ENCODE measurements at places on chromosomes 5 and 9.

- no peak for DNase-seq
Measured at GRCh38 chr9:100219347-100219746, 120.3 kb downstream of the INVS start.

DNA sequence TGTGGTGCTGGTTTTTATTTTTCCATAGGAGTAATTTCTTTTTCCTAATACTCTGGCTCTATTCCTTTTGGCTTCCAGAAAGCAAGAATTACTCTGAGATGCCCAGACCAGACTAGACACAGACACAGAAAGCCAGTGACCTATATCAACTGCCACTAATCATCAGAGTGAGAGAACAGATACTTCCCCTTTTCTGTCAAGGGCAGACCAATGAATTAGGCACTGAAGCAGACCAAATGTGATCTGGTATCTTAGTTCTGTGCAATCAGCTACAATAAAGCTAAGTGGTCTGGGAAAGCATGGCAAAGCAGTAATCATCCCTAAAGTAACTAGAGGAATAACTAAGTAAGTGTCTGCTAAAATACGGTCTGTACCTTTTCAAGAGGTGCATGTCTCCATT is 239.1 kb downstream of the ELAVL2 start:
- DNase-seq = no peak

GRCh38 chr5:177433658-177434217 is 7.3 kb downstream of the GRK6 start:
- DNase-seq = peak; percentile 3

- no peak for DNase-seq
Measured at GRCh38 chr5:10254686-10255085, 4.6 kb downstream of the CCT5 start.

DNA sequence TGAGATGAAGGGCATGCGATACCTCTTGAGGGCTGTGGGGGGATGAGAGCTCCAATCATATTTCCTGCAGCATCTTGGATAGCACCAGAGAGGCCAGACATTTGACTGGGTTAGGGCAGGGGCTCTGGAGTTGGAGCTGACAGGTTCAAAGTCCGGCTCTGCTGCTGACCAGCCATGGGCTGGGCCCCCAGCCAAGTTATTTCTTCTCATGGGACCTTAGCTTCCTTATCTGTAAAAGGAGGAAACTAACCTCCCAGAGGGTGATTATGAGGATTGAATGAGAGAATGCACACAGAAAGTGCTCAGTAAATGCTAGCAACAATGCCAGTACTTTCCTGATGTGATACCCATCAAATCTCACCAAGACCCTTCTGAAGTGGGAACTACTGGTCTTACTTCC is 65.2 kb upstream of the SLC25A51 start:
- no peak for DNase-seq

GRCh38 chr9:121452085-121452484 is 47.6 kb downstream of the GGTA1 start:
- no peak for DNase-seq

DNA sequence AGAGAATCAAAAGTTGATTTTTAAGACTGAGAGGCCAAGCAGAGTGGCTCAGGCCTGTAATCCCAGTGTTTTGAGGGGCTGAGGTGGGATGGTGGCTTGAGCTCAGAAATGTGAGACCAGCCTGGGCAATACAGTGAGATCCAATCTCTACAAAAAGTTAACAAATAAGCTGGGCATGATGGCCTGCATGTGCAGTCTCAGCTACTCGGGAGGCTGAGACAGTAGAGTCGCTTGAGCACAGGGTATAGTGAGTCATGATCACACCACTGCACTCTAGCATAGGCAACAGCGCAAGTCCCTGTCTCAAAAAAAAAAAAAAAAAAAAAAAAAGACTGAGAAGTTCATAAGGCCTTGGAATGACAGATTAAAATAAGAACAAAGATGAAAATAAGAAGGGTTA is 177.2 kb downstream of the TMEM232 start:
- DNase-seq = no peak

- no peak for DNase-seq
Measured at GRCh38 chr9:25284365-25284764, 393.9 kb downstream of the TUSC1 start.

DNA sequence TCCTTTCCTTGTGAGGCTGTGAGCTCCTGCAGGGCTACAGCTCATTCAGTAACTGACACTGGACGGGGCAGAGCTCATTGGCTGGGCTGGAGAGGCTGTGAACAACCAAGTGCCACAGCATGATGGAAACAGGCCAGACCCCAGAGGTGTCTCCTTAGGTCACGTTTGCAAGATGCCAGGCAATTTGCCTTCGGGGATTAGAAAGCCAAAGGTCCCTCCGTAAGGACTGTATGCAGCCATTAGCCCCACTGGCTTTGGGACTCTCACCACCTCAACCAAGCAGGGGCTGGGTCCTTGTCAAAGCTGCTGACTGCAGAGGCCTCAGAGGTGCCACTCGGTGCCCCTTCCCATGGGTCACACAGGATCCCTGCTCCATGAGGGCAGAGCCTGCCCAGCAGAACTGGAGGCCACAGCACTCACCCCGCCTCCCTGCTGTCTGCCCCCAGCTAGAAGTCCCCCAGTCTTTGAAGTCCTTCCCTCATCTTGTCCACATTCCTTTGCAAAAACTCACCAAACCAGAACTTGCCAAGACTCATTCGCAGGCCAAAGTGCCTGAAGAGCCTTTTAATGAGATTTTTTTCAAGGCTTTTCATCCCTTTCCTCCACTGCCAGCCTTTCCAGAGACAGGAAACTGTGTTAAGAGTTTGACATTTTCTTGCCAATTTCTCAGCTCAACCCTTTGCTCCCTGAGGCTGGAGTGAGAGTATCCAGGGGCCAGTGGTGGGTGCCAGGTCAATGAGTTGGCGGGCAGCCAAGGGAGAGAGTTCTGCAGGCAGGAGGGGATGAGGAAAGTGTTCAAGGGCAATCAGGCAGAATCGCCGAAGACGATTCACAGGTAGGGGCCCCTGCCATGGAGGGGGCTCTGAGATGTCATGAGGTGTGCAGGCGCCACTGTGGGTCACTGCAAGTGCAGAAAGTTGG is 39.7 kb upstream of the SLC25A51 start:
- DNase-seq = no peak

- no peak for DNase-seq
Measured at GRCh38 chr5:172453206-172453985, 929 bp downstream of the SH3PXD2B start.

GRCh38 chr9:15287309-15287708 is 19.7 kb downstream of the TTC39B start:
- no peak for DNase-seq

- no peak for DNase-seq
Measured at GRCh38 chr5:55982957-55983381, 11.8 kb downstream of the IL6ST start.

GRCh38 chr5:109485030-109485429 is 75.3 kb upstream of the PJA2 start:
- no peak for DNase-seq

- no peak for DNase-seq
Measured at GRCh38 chr5:112551419-112552032, 132.4 kb upstream of the EPB41L4A start.

GRCh38 chr9:107239474-107239873 is 43.6 kb upstream of the RAD23B start:
- DNase-seq = no peak

GRCh38 chr5:149598966-149599365 is 17.7 kb downstream of the ARHGEF37 start:
- DNase-seq = no peak

- DNase-seq = no peak
Measured at GRCh38 chr5:155562158-155562557, 548.6 kb downstream of the KIF4B start.

- no peak for DNase-seq
Measured at GRCh38 chr5:146794326-146795029, 84.1 kb downstream of the PPP2R2B start.

DNA sequence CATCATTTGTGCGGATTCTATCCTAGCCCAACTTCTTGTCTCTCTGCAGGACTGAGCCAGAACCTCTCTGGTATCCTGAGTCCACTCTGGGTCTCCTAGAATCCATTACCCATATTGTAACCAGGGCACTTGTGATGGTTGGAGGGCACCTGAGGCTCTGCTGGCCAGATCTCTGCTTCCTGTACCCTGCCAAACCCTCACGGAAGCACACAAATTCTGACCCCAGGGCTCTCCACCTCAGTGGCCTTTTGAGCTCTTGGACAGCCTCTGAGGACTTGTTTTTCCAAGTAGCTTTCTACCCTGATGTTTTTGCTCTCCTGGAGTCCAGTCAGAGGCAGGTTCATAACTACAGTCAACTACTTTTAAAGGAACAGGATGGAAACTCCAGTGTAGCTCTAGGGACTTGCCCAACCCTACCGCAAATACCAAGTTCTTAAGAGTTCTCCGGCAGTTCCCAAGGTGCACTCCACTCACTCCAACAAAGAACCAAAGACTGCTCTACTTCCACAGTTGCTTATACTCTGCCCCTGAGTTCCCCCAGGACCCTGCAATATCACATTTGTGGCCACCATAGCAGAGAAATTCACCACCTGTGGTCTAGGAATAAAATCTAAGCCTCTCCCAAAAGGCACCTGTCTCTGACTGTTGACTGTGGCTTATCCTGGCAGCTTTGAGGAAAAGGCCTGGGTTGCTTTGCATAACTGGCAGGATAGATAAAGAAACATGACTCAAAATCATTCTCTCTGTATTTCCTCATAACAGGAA is 9.6 kb downstream of the PIP5K1B start:
- no peak for DNase-seq

GRCh38 chr5:30505014-30505886 is 688.2 kb upstream of the CDH6 start:
- no peak for DNase-seq

- DNase-seq = no peak
Measured at GRCh38 chr5:179422908-179423481, 77.7 kb upstream of the ADAMTS2 start.

DNA sequence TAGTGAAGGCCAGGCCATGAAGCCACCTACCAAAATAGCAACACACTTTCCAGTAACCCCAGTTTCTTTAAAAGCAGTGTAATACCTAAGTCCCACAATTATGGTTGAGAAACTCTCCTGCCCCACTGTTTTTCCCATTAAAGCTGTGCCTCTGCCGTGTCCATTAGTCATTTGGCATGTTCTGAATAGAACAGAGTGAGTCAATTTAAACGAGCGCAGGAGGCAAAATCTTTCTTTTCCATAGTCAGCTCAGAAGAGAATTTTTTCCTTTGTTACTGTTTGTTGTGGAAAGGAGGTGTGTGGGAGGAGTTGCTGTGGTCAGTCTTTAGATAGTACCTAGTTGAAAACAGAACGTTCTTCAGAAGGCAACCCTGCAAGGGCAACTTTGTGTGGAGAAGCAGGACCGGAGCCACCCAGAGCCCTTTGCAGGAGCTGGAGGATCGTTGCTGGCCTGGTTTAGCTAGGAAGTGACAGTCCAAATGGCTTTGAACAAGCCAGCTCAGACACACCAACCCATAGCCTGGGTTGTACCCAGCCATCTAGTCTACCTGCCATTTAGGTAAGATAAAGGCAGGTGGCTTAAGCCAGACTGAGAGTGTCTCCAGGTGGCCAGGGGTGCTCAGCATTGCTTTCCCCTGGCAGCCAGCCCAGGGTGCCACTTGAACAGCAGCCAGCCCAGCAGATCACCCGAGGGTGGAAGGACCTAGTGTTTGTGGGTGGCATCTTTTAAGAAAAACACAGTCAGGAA is 30.4 kb downstream of the GADD45G start:
- no peak for DNase-seq

DNA sequence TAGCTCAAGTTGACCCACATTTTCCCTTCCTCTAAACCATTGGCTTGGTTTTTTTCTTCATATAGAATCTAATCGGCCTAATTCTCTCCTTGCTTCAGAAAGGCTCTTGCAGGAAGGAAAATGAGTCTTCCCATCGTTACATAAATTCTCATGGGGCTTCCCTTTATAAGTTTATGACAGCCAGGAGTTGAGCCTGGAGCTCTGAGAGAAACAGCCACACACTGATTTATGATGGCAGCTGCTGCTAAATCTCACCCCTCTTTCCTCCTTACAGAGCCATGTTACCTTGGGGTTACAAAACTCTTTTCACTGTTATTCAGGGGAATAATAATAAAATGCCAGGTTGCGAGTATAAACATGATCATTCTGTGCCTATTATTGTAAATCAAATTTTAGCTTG is 5.2 kb upstream of the RNF14 start:
- no peak for DNase-seq

- peak; percentile 40 for DNase-seq
Measured at GRCh38 chr5:14685757-14686156, 21.2 kb downstream of the OTULIN start.

GRCh38 chr9:15286161-15286821 is 20.7 kb downstream of the TTC39B start:
- DNase-seq = no peak

- DNase-seq = no peak
Measured at GRCh38 chr9:21265421-21266189, 25.8 kb upstream of the IFNA14 start.

- no peak for DNase-seq
Measured at GRCh38 chr9:123485216-123485615, 129.2 kb downstream of the CRB2 start.

GRCh38 chr5:119274767-119275130 is 81.1 kb upstream of the TNFAIP8 start:
- no peak for DNase-seq

GRCh38 chr9:14608540-14608939 is 84.7 kb downstream of the ZDHHC21 start:
- DNase-seq = no peak
